MCF 10A (cell line): ENCODE measurements at places on chromosomes 13 and 19. TPM values are rescaled to one million over a fixed set of nuclear protein-coding genes. Genes with fewer than 3 reads are reported as not detected.
A peak's percentile ranks its signal among the peaks of the same experiment; 100 is the strongest.

- no peak for DNase-seq
Measured at GRCh38 chr19:28456708-28457320, 756.1 kb downstream of the UQCRFS1 start.

- DNase-seq, result no peak
Measured at GRCh38 chr13:46679369-46680120, 117.4 kb downstream of the ESD start.

- DNase-seq, result no peak
Measured at GRCh38 chr19:42185277-42185676, 32.2 kb downstream of the DEDD2 start.

DNA sequence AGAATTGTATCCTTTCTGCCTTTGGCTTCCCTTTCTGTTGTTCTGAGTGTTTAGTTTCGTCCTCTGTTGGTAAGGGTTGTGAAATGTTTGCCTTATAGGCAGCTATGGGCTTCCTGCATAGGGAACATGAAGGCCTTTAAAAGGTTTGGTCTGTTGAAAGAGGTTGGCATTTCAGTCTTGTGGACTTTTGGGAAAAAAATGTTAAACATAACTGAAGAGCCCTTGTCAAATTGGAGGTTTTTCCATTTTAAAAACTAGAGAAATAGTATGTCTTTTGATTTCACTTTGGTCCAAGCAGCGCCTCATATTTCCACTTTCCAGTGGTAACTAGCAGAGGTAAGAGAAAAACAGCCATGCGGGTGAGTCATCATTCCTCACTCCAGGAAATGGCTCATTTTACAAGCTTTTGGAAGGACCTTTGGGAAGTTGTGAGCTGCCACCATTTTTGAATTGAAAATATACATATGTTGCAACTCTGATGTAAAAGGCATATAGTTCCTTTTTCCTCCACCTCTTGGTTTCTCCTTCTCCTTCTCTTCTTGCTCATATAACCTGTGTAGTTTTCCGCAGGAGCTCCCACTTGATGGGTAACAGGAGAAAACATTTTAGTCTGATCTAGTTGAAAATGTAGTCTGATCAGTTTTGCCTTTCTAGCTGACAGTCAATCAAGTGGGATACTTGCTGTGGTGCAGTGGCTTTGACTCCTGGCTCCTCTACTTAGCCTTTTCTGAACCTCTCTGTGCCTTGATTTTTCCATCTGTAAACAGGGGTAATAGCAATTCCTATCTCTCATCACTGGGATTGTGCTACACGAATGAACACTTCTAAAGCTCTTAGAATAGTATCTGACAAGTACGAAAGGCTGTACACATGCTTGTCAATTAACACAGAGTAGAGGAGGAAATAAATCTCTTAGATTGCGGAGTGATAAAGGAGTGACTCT lies 23.0 kb downstream of the GPC6 start:
- DNase-seq, result peak; percentile 91

GRCh38 chr13:103195762-103196161 lies 129.5 kb upstream of the SLC10A2 start:
- no peak for DNase-seq

DNA sequence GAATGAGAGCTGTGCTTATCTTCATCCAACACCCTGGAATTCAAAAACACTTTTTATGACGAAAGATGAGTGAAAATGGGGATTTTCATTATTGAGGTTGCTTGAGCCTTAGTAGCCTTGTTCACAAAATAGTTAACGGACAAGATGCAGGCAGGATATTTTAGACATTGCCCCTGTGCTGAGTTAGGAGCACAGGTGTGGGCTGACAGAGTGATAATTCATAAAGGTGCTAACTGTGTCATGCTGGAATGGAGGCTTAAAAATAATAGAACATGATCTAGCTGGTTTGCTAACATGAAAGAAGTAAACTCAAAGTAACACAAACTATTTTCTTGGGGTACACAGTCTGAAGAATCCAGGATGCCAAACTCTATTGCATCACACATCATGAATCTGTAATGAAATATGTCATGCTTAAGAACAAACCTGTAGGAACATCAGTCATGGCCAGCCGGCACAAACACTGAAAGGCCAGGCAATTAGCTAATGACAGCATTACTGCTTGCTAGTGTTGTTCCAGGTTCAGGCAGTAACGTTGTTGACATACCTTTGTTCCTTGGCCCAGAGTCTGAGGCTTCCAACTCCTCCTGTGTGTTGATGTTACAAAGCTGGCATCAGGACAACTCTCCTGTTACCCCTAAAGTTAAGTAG lies 55.3 kb downstream of the FRY start:
- DNase-seq, result no peak

Gene CD33
- 0.33 TPM in 1 of 2 replicates, not detected in the other for total RNA-seq

Gene DZIP1
- total RNA-seq, result 16.4 and 22.1 TPM in 2 replicates

Gene BRCA2
- 7.9 and 11.9 TPM in 2 replicates for total RNA-seq
